ENCODE measurements at places on chromosomes 7 and 10.

- DNase-seq: no peak
These were observed 205.7 kb downstream of the PTPRN2 start for GRCh38 chr7:158381956-158382355.

- no peak for DNase-seq
These were observed 1.8 kb upstream of the VSIR start for GRCh38 chr10:71774916-71775702.

- DNase-seq: no peak
These were observed 96.5 kb upstream of the FAM20C start for GRCh38 chr7:95863-96260.

GRCh38 chr10:126465771-126466170 is 77.5 kb upstream of the ADAM12 start:
- no peak for DNase-seq

DNA sequence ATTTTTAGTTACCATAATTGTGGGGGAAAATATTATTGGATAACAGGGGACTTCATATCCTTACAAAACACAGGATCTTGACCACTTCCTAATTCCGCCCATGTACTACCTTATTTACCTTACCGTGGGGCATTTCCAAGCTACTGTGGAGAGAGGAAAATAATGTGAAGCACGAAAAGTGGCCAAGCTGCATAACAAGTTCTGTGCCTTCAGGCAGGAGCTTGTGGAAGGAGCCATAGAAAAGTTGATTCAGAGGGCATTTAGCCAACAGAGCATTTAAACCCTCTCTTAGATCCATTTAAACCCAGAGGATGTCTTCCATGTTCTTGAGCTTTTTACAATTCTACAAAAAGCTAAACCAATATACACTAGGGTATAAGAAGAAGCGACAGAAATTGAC is 41.6 kb downstream of the DNAJB9 start:
- DNase-seq: no peak

GRCh38 chr7:4140933-4141332 is 541.2 kb upstream of the FOXK1 start:
- no peak for DNase-seq

Measured in stimulated activated CD4-positive, alpha-beta T cell treated with anti-CD3 and anti-CD28 coated beads, TNF-alpha, amount 100 ng/mL, for 24 hours (primary cell).